Upper lobe of left lung (tissue), 6 donors: ENCODE measurements at places on chromosomes 7 and 10. TPM values are rescaled to one million over a fixed set of nuclear protein-coding genes. Genes with fewer than 3 reads are reported as not detected.

- no peaks in the 10 kb centered on the region for H3K27me3 ChIP-seq
- DNase-seq: no peak
- no peaks in the 10 kb centered on the region for H3K4me1 ChIP-seq
- H3K27ac ChIP-seq: no peak overlapping the region
- H3K4me3 ChIP-seq: no peak overlapping the region
Observed at GRCh38 chr7:143512488-143513340, 35.0 kb downstream of the TAS2R41 start.

DNA sequence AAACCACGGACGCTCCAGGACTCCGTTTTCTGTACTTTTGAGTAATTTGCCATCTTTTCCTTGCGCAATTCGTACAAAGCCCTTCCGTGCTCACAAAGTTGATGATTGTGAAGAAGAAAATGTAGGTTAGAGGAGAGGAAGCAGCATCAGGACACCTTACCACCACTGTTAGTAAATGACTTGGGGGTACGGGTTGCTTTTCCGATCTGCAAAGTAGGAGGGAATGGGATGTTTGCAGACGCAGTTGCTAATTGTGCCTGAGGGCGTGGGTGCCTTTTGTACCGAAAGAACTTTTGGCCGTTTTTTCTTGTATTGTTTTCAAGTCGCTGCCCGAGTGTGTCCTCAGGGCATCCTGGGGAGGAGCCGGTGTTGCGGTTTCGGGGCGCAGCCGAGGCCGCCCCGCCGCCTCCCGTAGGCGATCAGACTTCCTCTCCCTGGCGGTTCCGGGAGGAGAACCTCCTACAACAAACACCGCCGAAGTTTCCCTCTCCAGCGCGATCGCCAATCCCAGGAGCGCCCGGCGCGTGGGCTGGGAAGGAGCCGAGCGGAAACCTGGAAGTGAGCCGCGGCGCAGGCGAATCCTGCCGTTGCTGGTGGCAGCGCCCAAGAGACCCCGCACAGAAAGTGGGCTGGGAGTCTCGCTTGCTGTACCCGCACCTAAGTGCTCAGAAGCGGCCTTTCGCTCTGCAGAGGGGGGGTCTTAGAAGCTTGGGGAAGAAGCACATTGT, 1.0 kb downstream of the PRR15 start:
- no peak overlapping the region for H3K27ac ChIP-seq
- DNase-seq: peak; percentile 26
- peaks cover 30% of the 10 kb centered on the region for H3K27me3 ChIP-seq
- peak overlapping the region; percentile 46 for H3K4me3 ChIP-seq
- H3K4me1 ChIP-seq: peaks cover 42% of the 10 kb centered on the region
- H3K36me3 ChIP-seq: no peaks in the 10 kb centered on the region

DNA sequence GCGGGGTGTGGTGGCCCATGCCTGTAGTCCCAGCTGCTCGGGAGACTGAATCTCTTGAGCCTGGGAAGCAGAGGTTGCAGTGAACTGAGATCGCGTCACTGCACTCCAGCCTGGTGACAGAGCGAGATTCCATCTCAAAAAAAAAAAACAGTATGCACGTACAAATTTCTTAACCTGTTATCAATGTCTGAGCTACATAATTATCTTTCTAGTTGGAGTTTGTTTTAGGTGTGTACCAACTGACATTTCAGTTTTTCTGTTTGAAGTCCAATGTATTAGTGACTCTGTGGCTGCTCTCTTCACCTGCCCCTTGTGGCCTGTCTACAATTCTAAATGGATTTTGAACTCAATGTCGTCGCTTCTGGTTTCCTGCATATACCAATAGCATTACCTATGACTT, 40.3 kb downstream of the CD36 start:
- DNase-seq: no peak
- no peaks in the 10 kb centered on the region for H3K4me1 ChIP-seq
- no peak overlapping the region for H3K27ac ChIP-seq
- H3K4me3 ChIP-seq: no peak overlapping the region

DNA sequence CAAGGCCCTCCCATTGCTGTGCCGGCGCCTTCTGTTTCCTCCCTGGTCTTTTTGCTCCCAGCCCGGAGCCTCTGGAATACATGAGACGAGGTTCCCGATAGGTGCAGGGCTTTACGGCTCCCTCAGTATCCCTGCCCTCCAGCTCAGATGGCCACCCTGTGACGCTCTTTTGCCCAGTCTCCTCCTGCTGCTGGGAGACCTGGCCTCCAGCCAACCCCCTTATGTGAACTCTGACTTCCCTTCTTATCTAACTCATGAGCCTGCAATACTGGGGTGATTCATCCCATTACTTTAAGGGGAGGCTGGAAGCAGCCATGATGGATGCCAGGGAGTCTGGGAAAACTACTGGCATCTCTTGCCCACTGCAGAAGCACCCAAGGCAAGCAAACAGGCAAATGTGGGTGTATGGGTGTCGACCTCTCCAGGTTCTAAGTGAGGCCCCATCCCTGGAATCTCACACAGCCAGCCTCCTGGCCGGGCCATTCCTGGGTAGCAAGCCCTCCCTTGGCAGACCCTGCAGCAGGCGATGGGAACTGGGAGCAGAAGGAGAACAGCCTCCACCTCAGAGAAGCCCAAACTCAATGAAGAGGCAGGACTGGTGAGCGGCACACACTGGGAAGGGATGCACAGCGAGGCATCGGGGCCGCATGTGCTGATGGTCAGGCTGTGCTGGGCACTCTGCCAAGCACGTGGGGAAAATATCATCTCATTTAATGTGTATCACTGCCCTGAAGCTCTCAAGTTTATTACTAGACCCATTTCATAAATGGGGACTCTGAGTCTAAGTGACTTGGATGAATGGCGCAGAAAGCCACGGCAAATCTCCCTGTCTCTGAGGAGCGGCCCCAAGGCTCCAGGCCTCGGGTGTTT, 97.5 kb downstream of the FAM53B start:
- H3K36me3 ChIP-seq: no peaks in the 10 kb centered on the region
- no peak overlapping the region for H3K4me3 ChIP-seq

- H3K4me1 ChIP-seq: peaks cover 15% of the 10 kb centered on the region
- peak within 1 kb of the TSS; percentile 49 for H3K4me3 ChIP-seq
- no peak for DNase-seq
- H3K27me3 ChIP-seq: no peaks in the 10 kb centered on the region
- no peaks in the 10 kb centered on the region for H3K36me3 ChIP-seq
Observed at GRCh38 chr10:69087590-69088470, at the start of gene SRGN. Gene SRGN (plus strand): TSS chr10:69088103. CDS start chr10:69088158, 55 bp downstream.

DNA sequence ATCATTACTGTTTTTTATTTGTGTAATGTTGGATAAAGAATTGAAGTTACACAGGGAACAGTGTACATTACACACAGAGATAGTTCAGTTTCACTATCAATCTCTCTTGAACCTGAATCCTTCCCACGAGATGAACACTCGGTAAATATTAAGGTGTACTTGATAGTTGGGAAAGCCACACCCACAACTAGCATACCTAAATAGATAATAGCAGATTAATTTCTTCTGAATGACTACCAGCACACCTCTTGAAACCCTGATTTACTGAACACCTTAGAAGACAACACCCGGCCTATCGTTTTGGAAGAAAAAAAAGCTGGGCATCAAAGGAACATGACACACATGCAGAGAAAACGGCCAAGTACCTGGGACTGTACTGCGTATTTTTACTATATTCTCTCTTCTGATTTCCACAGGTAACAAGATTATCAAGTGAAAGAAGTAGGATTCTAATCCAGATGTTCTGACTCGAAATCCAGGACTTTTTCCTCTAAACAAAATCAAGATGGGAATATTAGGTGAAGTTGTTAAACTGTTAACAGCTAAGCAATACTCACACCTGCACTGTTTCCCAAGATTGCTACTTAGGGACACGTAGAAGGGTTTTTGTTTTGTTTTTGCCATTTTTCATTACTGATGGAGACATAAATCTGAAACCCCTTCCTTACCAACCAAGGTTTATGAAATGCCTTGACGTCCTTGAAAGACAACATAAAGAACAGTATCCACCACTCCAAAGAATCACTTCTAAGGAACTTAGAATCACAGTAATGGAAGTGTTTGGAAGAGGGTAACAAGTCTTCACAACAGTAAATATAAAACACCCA, 1.0 kb downstream of the CCDC186 start:
- DNase-seq: no peak
- H3K27ac ChIP-seq: peak overlapping the region; percentile 98
- H3K36me3 ChIP-seq: no peaks in the 10 kb centered on the region
- peaks cover 21% of the 10 kb centered on the region for H3K4me1 ChIP-seq
- H3K27me3 ChIP-seq: no peaks in the 10 kb centered on the region
- peak overlapping the region; percentile 84 for H3K4me3 ChIP-seq

DNA sequence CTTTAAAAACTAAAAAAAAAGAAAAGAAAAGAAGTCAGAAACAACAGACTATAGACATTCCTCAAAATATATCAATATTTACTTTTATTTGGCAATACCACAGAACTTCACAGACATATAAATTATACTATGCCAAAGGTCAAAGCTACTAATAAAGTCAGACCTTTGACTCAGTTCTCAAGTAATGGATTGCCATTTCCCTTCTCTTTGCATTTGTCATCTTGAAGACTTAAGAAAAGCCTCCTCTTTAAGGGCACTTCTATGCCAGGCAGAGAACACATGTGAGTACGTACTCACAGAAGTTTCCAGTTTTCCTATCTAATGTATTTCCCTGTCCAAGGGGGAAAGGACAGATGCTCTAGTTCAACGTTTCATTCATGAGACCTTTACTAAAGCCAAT, 37.6 kb downstream of the TNPO3 start:
- H3K27ac ChIP-seq: no peak overlapping the region
- DNase-seq: no peak
- H3K4me3 ChIP-seq: no peak overlapping the region
- H3K36me3 ChIP-seq: peaks cover 9% of the 10 kb centered on the region
- H3K4me1 ChIP-seq: no peaks in the 10 kb centered on the region
- H3K27me3 ChIP-seq: no peaks in the 10 kb centered on the region

- DNase-seq: peak; percentile 81
- H3K27me3 ChIP-seq: peaks cover 19% of the 10 kb centered on the region
- H3K27ac ChIP-seq: no peak overlapping the region
- H3K4me1 ChIP-seq: peaks cover 14% of the 10 kb centered on the region
- H3K4me3 ChIP-seq: no peak overlapping the region
Observed at GRCh38 chr7:151379534-151380198, 30.2 kb downstream of the WDR86 start.

GRCh38 chr10:81031774-81032173, 494.1 kb downstream of the SH2D4B start:
- H3K36me3 ChIP-seq: no peaks in the 10 kb centered on the region
- DNase-seq: no peak
- H3K4me1 ChIP-seq: no peaks in the 10 kb centered on the region
- no peaks in the 10 kb centered on the region for H3K27me3 ChIP-seq
- H3K4me3 ChIP-seq: no peak overlapping the region

DNA sequence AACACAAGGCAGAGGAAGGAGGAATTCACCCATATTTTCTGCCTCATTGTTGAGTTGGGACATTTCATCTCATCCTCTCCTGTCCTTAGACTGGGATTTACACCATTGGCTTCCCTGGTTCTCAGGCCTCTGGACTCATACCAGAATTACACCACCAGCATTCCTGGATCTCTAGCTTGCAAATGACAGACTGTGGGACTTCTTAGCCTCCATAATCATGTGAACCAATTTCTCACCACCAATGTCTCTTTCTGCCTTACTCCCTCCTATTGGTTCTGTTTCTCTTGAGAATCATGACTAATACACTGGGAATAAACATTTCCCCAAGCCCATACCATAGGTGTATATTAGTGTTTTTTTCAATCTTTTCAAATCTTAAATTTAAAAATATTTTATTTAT, 2.9 kb upstream of the ZNF33A start:
- H3K4me1 ChIP-seq: peaks cover 11% of the 10 kb centered on the region
- no peak for DNase-seq
- no peaks in the 10 kb centered on the region for H3K36me3 ChIP-seq

DNA sequence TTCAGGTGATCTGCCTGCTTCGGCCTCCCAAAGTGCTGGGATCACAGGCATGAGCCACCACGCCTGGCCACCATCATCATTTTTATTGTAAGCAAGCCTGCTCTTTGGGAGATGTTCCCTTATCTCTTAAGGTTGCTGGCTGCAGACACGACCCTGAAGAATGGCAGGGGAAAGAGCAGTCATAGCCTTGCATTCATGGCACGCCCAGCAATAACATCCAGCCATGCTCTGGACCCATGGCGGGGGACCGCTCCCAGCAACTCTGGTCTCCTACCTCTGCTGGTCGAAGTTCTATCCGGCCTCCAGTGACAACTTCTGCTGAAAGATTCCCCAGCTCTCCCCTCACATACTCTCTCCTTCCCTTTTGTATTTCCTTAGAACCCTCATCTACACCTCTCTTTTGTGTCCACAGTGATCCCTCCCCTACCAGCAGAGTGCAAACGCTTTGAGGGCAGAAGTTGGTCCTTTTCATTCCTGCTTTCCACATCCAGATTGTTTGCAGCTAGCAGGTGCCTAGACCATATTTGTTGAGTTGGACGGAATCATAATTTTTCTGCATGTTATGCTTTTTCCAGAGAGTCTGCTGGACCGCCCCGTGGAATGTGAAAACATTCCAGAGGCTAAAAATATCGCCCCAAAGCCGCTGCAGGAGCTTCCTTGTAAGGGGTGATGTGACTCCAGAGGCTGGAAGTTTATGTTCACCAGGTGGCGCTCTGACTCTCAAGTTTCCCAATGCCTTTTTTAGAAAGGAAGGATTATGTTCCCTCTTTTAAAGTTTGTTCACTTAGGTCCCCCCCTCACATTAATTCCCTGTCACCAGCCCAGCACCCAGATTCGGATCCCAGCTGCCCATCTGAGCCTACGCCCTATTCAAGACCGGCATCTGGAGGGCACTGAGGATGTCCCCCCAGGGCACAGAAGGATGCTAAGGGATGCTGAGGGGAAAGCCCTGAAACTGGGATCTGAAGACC, 4.3 kb upstream of the MARVELD1 start:
- H3K27ac ChIP-seq: no peak overlapping the region
- no peaks in the 10 kb centered on the region for H3K36me3 ChIP-seq
- no peaks in the 10 kb centered on the region for H3K27me3 ChIP-seq

DNA sequence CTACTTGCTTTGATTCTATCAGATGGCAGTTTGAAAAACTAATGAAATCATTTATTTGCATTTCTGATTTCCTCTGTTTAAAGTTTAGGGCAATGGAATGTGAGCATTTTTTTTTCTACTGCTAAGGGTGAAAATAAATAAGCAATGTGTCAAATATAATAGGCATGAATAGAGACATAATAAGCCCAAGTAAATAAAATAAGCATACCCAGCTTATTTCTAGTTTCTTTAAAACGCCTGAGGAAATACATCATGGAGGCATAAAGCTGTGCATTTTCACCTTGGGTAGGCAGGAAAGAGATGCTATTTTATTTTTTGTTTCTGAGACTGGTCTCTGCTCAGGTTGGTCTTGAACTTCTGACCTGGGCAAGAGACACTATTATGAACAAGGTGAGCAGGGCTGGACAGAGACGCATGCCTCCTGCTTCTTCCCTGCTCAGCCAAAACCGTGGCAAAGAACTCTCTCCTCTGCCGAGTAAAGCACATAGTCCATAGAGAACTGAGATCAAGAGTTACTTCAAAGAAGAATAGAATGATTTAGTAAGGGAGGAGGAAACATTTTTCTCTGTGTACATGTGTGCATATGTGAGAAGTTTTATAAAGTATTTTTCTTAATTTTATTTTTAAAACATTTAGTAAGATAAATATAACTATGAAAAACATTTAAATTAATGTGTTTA, 138.1 kb downstream of the GNAI1 start:
- no peaks in the 10 kb centered on the region for H3K36me3 ChIP-seq
- no peaks in the 10 kb centered on the region for H3K27me3 ChIP-seq
- no peak for DNase-seq
- no peak overlapping the region for H3K4me3 ChIP-seq
- H3K4me1 ChIP-seq: peaks cover 3% of the 10 kb centered on the region
- no peak overlapping the region for H3K27ac ChIP-seq

TSC22D4 gene
- total RNA-seq: 79.6 TPM

SRRM3 gene
- 0.30 TPM for total RNA-seq

SLC18A3 gene
- total RNA-seq: not detected

MNX1 gene
- 0.98 TPM for total RNA-seq

CALML3 gene
- not detected for total RNA-seq

ZNF273 gene
- 3.2 TPM for total RNA-seq
